ENCODE measurements at places on chromosomes 6 and 20.
A peak's percentile ranks its signal among the peaks of the same experiment; 100 is the strongest.

DNA sequence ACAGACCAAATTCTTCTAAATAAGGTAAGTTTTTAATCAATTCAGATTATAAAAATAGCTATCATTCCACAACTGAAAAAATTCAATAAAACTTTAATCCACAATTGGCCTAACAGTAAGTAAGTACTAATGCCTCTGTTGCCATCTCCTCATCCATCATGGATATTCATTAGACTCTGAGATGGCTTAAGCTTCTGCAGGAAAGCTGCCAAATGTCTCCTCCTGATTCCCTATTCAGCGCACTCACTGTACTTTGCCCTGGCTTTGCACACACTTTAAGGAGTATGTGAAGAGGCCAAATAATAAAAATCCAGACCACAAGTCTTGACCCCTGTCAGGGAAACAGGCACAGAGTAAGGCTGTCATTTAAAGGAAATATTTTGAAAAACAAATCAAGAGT is 23.6 kb downstream of the PGM3 start:
- no peaks in the 10 kb centered on the region for H3K4me1 ChIP-seq
- peaks cover 36% of the 10 kb centered on the region for H3K36me3 ChIP-seq
- no peak overlapping the region for H3K4me3 ChIP-seq
- H3K27me3 ChIP-seq, result no peaks in the 10 kb centered on the region
- no peak for DNase-seq
- no peak overlapping the region for H3K27ac ChIP-seq

DNA sequence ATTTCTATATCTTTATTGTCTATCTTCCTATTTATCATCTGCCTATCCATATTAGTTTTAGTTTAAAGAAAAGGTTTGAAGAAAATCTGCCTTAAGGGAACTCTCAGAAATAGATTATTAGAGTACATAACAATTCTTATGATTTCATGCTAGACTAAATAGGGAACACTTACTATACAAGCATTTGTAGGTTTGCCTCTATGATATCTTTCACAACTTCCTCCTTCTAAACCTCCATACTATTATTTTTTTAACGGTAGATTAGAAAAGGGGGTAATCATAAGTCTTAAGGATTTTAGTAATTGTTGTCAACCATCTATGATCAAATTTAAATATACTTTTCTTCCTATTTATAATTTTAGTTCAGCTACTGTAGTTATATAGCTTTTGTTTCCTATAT is 11.6 kb upstream of the DSE start:
- H3K4me1 ChIP-seq, result no peaks in the 10 kb centered on the region
- no peaks in the 10 kb centered on the region for H3K27me3 ChIP-seq
- H3K36me3 ChIP-seq, result no peaks in the 10 kb centered on the region
- no peak for DNase-seq
- H3K27ac ChIP-seq, result no peak overlapping the region

- H3K27ac ChIP-seq, result no peak overlapping the region
- H3K4me3 ChIP-seq, result no peak overlapping the region
- DNase-seq, result no peak
- no peaks in the 10 kb centered on the region for H3K27me3 ChIP-seq
- no peaks in the 10 kb centered on the region for H3K36me3 ChIP-seq
Observed at GRCh38 chr6:153698001-153698400, 341.0 kb upstream of the OPRM1 start.

- no peak for DNase-seq
- H3K27ac ChIP-seq, result no peak overlapping the region
- H3K4me1 ChIP-seq, result peaks cover 4% of the 10 kb centered on the region
- peaks cover 14% of the 10 kb centered on the region for H3K36me3 ChIP-seq
Observed at GRCh38 chr6:109105681-109106080, 10.4 kb downstream of the CEP57L1 start.

DNA sequence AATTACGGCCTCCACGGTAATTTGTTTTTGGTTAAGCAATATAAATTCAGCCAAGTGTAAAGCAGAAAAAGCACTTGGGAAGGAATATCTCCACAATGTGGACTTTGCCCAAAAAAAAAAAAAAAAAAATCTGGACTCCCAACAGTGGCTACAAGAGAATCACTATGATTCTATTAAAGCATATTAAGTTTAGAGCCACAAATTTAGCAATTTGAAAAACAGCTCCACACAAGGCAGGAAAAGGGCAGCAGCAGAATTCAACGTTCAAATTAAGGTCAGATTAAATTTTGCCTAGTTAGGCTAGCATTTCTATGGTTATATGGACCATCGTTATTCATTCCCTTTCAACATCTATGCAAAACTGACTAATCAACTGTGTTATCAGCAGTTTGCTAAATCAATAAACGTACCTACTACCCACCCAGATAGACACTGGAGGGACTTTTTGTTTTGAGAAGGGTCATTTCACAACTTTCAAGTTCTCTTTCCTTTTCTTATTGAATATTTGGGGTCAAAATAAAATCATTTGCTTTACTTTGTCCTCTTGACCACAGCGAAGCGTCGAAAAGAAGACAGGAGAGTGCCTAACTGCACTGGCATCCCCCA is 1.0 kb downstream of the MCM9 start:
- H3K27me3 ChIP-seq, result no peaks in the 10 kb centered on the region
- H3K4me3 ChIP-seq, result peak overlapping the region; percentile 86
- peak overlapping the region; percentile 90 for H3K27ac ChIP-seq
- peaks cover 46% of the 10 kb centered on the region for H3K36me3 ChIP-seq

- H3K27me3 ChIP-seq, result no peaks in the 10 kb centered on the region
- no peaks in the 10 kb centered on the region for H3K4me1 ChIP-seq
- no peak overlapping the region for H3K27ac ChIP-seq
- H3K4me3 ChIP-seq, result no peak overlapping the region
- DNase-seq, result no peak
Observed at GRCh38 chr6:83985308-83985713, 48.3 kb upstream of the MRAP2 start.

DNA sequence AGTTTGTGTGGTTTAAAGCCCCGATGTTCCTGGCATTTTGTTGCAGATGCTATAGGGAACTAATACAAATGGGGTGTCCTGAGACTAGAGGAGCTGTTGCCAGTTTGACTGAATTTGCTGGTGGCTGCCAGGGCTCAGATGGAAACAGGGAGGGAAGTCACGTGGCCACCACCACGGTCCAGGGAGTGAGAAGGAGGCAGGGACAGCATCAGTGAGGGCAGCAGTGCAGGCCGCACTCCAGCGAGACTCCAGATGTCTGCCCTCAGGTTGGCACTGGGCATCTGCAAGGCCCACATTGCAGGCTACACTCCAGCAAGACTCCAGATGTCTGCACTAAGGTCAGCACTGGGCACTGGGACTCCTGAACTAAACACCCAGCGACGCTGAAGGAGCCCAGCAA is 86.2 kb downstream of the RAMACL start:
- H3K4me1 ChIP-seq, result peaks cover 8% of the 10 kb centered on the region
- no peak overlapping the region for H3K4me3 ChIP-seq
- H3K27me3 ChIP-seq, result no peaks in the 10 kb centered on the region
- peaks cover 2% of the 10 kb centered on the region for H3K36me3 ChIP-seq
- no peak overlapping the region for H3K27ac ChIP-seq

All from activated naive CD8-positive, alpha-beta T cell treated with anti-CD3 and anti-CD28 coated beads, Interleukin-2, amount 50 U/mL, for 24 hours (primary cell).